ENCODE measurements at places on chromosomes 7 and 10.

GRCh38 chr10:128686630-128687278 is 560.5 kb upstream of the MKI67 start:
- DNase-seq, result no peak

- no peak for DNase-seq
These were observed 11.8 kb upstream of the ACBD5 start for GRCh38 chr10:27252267-27253000.

DNA sequence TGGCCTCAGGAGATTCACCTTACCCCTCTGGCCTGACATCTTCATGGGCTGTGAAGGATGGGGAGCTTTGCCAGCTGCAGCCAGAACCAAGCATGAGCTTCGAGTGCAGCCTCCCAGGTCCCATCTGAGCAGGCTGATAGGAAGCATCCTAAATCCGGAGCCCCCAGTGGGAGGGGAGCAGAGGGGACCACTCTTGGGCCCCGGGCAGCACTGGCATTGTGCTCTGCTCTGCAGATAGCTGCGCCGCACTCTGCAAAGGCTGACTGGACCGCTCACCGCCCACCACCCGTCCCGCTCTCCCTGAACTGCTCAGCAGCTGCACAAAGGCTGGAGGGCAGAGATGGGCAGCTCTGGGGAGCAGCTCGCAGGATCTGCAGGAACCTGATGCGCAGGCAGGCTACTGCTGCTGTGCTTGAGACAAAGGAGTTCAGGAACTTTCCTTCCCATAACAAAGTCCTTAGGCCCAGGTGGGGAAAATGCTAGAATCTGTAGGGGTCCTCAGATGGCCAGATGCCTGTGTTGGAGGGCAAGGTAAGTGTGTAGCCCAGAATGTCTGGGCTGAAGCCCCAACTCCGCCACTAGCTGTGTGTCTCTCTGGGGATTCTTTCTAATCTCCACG is 51.8 kb downstream of the ARHGAP22 start:
- DNase-seq, result no peak

GRCh38 chr7:49398236-49398635 is 375.2 kb upstream of the VWC2 start:
- no peak for DNase-seq

GRCh38 chr10:118621304-118621942 is 26.0 kb upstream of the PRLHR start:
- DNase-seq, result no peak

GRCh38 chr7:50411332-50411731 is 38.8 kb downstream of the FIGNL1 start:
- no peak for DNase-seq

GRCh38 chr7:108263425-108263824 is 133.3 kb upstream of the LAMB4 start:
- DNase-seq, result no peak
